ENCODE measurements at places on chromosomes 12 and 14.

- DNase-seq = peak; percentile 33
These were observed 3.2 kb downstream of the BIN2 start for GRCh38 chr12:51320695-51321320.

GRCh38 chr12:3647504-3647903 lies 105.4 kb downstream of the CRACR2A start:
- no peak for DNase-seq

DNA sequence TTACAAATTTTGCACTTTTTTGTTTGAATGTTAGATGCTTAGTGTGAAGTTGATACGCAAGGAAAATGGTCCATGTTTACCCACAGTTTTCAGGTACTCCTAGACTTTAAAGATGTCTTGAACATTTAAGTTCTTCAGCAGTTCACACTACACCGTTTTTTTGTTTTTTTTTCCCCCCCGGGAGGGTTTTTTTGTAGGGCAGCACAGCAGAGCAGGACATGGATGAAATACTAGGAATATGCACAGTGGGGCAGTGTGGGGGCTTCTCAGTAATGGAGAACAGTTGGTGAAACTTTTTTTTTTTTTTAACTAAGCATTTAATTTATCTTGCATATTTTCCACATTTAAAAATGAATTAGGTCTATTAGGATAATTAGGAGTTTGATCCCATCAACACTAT lies 4.9 kb downstream of the RAN start:
- no peak for DNase-seq

GRCh38 chr14:61511558-61511948 lies 183.8 kb upstream of the HIF1A start:
- no peak for DNase-seq

DNA sequence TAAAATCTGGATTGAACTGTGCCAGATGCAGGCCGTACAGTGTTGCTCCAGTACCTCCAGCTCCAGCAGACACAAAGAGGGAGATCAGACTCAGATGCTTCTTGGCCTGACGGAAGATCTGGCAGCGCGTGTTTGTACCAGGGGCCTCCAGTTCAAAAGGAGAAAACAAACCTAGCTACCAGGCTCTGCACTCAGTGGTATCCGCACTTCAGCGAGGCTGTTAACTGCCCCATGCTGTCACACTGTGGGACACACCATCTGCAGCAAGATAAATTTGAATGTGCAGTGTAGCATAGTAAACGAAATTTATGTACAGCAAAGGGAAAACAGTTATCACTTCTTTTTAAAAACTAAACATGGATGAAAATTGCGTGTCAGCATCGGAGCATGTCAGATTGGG lies 5.1 kb downstream of the DYNC1H1 start:
- DNase-seq = no peak

- DNase-seq = no peak
These were observed 451.1 kb upstream of the RGS6 start for GRCh38 chr14:71481021-71481654.

GRCh38 chr14:95140060-95140858 lies 17.1 kb downstream of the DICER1 start:
- DNase-seq = no peak

- no peak for DNase-seq
These were observed 234.1 kb upstream of the GARIN2 start for GRCh38 chr14:66955159-66955558.

- no peak for DNase-seq
These were observed 167.5 kb downstream of the BTG1 start for GRCh38 chr12:91978143-91978542.

GRCh38 chr12:59940631-59941342 lies 345.0 kb downstream of the SLC16A7 start:
- DNase-seq = peak; percentile 2

DNA sequence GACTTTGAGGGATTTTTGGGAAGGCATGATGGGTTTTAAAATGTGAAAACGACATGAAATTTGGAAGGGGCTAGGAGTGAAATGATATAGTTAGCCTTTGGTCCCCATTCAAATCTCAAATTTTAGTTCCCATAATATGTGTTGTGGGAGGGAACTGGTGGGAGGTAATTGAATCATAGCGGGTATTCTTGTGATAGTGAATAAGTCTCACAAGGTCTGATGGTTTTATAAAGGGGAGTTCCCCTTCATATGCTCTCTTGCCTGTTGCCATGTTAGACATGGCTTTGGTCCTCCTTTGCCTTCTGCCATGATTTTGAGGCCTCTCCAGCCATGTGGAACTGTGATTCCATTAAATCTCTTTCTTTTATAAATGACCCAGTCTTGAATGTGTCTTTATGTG lies 72.8 kb downstream of the SLC16A7 start:
- no peak for DNase-seq

DNA sequence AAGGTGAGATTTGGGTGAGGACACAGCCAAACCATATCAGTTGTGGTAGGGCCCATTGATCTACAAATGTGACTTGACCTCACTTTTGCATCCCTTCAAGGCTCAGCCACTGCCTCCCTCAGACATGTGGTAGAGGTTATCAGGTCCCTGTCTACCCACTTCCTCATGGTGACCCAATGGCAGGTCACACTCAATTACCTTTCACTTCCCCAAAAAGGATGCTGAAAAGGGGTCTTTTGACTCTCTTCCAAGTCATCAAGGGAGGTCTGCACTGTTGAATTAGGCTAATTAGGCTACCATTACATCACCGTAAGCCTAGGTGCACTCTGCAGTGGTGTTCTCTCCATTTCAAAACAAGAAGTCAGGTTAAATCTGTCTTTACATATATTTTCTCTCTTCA lies 22.6 kb upstream of the DRAM1 start:
- DNase-seq = no peak

GRCh38 chr14:27995691-27996090 lies 770.9 kb upstream of the FOXG1 start:
- no peak for DNase-seq

- DNase-seq = no peak
These were observed 4.9 kb downstream of the RHOJ start for GRCh38 chr14:63209160-63209559.

DNA sequence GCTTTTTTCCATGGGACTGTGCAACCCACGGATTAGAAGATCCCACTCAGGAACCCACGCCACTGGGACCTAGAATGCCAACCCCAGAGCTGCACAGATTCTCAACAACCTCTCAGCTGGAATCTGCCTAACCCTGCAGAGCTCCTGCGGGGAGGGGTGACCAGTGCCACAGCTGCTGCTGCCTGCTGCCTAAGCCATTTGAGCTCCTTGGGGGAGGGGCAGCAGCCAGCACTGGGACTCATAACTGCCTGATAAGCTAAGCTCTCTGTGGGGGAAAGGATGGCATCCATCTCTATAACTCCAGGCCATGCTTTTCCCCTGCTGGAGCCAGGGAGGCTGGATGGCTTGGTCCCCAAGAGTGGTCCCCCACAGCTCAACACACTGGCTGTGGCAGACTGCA lies 182.8 kb downstream of the SLC5A8 start:
- DNase-seq = no peak

GRCh38 chr12:62879691-62880090 lies 55.3 kb downstream of the PPM1H start:
- no peak for DNase-seq

DNA sequence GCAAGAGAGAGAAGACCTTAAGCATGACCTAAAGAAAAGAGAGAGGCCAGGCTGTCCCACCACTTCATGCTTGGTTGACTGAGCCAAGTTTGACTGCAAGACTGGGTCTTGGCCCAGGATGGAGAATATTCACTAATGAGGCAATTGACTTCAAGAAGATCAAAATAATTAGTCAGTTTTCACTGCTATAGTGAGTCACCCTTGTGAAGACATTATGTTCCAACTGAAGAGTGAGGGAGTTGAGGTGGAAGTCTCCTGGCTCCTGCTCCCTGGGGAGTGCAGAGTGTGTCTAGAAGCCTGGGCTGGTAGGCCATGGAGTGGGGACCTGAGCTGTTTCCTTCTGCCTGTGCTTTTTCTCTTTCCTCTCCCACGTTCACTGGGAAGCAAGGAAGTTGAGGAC lies 117.6 kb downstream of the CACNA1C start:
- DNase-seq = no peak

GRCh38 chr12:4648104-4648500 lies 749 bp downstream of the AKAP3 start:
- DNase-seq = no peak

- DNase-seq = no peak
These were observed 165.7 kb downstream of the BMP4 start for GRCh38 chr14:53790731-53791500.

GRCh38 chr12:117718141-117718540 lies 250.6 kb downstream of the KSR2 start:
- DNase-seq = no peak

DNA sequence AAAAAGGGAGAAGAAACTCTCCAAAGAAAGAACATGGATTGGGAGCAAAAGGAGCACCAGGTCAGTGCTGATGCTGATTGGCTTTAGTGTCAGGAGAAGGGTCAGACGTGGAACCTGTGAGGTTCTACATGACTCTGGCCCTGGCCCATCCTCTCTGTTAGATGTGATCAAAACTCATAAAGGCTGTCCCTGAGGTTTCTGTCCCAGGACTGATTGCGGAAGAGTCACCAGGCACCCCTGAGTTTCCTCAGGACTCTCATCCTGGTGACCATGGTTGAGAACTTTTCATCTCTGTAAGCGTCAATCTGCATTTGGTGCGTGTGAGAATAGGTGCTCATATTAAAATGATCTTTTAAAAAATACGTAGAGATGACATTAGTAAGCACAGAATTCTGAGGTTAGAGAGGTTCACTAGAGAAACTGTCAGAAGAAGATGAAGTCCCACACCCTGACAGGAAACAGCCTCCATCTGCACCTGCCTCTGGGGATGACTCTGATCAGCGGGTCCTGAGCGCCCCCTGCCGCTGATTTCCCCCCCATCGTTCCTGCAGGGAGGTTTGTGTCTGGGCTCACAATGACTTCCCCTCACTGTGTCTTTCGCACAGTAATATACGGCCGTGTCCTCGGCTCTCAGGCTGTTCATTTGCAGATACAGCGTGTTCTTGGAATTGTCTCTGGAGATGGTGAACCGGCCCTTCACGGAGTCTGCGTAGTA lies 741.8 kb downstream of the TMEM121 start:
- DNase-seq = no peak

GRCh38 chr12:2749580-2749979 lies 45.2 kb upstream of the FKBP4 start:
- no peak for DNase-seq

- DNase-seq = no peak
These were observed 18.5 kb upstream of the CISTR start for GRCh38 chr12:53770281-53770680.

DNA sequence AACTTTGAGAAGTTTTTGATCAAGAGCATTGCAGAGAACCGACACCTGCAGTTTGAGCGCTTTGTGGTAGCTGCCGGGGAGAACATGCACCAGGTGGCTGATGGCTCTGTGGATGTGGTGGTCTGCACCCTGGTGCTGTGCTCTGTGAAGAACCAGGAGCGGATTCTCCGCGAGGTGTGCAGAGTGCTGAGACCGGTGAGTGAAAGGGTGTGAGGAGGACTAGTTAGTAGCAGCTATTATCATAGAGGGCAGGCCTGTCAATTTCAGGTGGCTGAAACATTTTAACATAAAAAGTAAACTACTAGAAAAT lies 27.0 kb upstream of the HIGD1C start:
- DNase-seq = no peak

GRCh38 chr14:21347201-21347600 lies 36.6 kb downstream of the SUPT16H start:
- DNase-seq = no peak

DNA sequence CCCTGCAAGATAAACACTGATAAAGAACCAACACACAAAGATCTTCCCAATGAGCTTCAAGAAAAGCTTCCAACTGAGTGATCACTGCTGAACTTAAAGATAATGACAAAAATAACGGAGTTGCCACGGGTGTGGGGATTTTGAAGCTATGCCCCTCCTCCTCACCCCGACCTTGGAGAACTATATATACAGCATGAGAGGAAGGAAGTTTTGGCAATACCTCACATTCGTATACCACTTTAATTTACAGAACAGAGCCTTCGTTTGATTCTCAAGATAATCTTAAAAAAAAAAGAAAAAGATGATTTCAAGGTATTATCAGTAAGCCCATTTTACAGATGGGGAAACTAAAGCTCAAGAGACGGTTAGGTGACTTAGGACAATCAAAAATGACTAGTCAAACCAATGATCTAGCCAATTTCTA lies 715 bp downstream of the NEK9 start:
- no peak for DNase-seq

- peak; percentile 36 for DNase-seq
These were observed 69.7 kb downstream of the SVOP start for GRCh38 chr12:108950991-108951739.

DNA sequence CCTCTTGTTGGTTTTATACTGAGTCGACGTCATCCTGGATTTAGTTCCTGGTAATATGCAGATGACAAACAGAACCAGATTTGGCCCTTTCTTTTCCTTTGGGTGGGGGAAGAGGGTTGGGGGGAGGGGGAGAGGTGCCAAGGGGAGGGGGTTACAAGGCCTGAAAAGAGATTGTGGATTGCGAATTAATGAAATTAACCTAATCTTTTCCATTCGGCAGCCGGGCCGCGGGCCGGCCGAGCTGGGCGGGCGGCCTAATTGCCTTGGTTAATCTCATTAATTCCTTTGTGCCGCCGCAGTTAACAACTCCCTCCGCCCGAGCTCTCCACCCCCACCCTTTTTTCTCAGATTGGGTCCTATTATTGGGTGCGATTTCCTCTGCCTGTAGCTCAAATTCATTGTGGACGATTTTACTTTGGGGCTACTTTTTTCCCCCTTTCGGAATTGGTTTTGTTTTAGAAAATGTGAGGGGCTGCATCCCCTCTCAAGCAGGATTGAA lies 387 bp upstream of the GSC start:
- no peak for DNase-seq

- DNase-seq = no peak
These were observed 71.0 kb upstream of the FBXO21 start for GRCh38 chr12:117261247-117261646.

DNA sequence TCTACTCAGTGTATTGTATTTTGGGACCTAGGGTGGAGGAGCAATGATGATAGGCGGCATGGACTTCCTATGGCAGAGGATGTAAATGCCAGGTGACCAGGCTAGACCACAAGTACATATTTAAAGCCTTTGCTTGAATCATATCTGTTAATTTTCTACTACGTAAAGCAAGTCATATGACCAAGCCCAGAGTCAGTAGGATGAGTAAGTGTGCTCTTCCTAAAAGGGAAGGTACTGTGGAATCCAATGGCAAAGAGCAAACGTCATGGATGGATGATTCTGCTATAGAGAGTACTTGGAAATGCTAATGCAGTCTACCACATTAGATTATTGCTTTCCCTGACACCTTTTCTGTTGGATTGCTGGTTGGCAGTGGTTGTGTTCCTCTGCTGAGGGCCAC lies 16.8 kb downstream of the GPATCH2L start:
- no peak for DNase-seq

- peak; percentile 69 for DNase-seq
These were observed at the start of gene AP4S1 for GRCh38 chr14:31025367-31026076. Gene AP4S1, plus strand, starts transcription at chr14:31025649. Its CDS starts 40,548 bp downstream, at chr14:31066197.

GRCh38 chr12:75177997-75178396 lies 31.6 kb downstream of the KCNC2 start:
- DNase-seq = no peak

Data from HuH-7.5 (cell line).